Effector CD8-positive, alpha-beta T cell (primary cell): ENCODE measurements at places on chromosomes 3 and 15.

GRCh38 chr3:40317061-40317855, 7.8 kb downstream of the EIF1B start:
- peak; percentile 3 for DNase-seq

DNA sequence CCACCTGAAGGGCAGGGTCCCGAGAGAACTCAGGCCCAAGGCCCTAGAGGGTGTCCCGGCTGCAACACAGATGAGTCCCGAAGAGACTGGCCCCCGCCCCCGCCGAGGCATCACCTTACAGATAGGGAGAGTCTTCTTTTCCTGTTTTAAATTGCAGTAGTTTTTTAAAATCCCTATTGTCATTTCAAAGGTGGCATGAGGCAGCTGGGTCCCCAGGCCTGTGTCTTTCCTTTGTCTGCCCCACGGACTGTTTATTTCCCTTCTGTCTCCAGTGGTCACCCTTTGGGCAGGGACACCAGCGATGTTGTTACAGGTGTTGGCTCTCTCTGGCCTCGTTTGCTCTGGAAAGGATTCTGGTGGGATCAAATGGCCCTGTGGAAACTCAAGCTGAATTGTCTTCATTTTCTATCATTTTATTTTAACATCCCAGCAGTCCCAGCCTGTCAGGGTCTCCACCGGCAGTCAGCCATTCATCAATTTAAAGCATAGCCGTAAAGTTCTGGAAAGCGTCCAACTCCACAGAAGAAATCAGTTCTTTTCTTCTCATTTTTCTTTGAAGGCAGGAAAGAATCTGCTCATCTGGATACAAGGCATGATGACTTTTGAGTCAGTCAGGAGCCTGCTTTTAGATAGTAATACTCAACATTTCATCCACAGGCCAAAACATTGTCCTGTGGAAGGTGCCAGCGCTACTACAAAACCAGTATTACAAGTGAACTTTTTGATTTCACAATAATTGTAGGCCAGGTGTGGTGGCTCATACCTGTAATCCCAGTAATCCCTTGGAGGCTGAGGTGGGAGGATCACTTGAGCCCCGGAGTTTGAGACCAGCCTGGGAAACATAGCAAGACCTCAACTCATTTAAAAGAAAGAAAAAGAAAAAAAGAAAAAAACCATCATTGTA, 96.2 kb downstream of the HES1 start:
- DNase-seq: no peak

DNA sequence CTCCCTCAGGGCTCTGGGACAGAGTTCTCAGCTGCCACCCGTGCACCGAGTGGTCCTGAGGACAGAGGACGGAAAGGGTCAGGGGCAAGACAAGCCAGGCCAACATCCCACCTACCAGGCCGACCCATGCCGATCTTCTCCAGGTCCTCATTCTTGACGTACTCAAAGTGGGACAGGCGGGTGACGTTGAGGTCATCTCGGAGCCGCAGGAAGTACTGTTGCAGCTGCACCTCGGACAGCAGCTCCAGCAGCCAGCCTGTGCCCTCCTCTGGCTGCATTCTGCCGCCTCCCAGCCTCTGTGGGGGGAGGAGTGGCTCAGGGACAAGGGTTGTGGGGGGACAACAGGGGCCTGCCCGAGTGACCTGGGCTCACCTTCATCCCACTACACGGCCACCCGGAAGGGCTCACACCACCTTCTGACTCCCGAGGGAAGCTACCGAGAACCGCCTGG, 20.0 kb downstream of the TNK2 start:
- DNase-seq: no peak

DNA sequence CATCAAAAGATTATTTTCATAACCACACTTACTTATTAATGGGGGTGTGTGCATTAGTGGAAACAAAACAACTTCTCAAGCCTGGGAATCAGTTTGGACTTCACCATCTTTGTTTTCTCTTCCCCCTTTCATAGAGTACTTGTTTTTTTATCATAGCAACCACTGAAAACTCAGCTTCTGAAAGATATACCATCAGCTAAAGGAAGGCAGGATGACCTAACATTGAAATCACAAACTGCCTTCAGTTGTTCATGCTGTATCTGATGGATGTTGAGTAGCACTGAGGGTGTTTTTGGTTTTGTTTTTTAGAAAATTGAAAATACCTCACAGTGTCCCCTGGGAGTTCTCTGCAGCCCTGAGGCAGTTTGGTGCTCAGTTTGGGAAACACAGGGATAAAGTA, 46.5 kb downstream of the NEK10 start:
- DNase-seq: no peak

DNA sequence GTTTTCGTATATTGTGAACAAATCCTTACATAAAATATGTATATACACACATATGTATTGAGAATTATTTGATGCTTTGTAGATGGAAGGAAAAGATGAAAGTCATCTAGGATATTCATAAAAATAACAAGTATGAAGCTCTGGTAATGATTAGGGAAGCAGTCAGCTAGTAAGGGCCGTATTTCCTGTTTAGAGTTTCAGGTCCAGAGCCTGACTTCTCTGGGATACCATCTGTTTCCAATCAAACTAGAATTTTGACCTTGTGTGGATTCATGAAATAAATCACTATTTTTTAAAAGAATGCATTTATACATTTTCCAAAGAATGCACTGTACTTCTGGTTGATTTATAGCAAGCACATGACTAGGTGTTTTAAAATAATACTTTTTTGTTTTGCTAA, 156.1 kb upstream of the CGNL1 start:
- DNase-seq: no peak

GRCh38 chr3:133329626-133330025, 70.2 kb upstream of the BFSP2 start:
- DNase-seq: no peak

DNA sequence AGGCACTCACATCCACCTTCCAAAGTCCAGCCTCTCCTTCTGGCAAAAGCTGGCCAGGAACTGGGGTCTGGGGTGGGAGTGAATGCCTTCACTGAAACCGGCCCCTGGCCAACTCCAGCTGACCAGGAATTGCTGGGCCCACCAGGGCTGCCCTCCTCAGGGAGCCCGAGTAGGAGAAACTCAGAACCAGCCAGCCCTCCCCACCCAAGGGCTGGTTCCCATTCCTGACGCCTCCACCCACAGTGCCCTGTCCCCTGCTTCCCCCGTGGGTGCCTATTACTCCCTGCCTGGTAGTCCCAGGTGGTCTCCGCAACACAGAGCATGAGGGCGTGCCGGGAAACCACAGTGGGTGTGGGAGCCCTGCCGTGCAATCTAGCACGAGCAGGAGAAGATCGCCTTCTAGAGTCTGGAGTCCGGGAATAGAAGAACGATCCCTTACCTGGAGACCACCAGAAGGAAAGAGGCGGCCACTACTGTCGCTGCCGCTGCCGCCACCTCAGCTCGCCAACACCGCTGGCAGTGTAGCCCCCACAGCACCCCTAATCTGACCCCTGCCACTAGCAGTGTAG, 178.8 kb downstream of the POTEB3 start:
- no peak for DNase-seq

DNA sequence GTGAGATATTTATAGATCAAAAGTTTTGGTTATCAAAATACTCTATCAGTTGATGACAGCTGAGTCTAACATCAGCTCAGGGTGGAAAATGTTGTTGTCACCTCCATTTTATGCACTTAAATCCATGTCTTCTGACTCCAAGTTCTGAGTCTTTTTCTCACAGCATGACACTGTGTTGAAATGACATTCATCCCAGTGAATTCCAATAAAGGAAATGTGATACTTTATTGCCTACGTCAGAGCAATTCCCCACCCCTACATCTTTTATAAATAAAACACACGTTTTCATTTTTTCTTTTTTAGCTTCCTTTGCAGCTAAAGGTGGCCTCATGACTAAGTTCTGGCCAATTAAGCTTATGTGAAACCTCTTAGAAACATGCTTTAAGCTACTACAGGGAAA, 10.7 kb downstream of the DRD3 start:
- DNase-seq: no peak

DNA sequence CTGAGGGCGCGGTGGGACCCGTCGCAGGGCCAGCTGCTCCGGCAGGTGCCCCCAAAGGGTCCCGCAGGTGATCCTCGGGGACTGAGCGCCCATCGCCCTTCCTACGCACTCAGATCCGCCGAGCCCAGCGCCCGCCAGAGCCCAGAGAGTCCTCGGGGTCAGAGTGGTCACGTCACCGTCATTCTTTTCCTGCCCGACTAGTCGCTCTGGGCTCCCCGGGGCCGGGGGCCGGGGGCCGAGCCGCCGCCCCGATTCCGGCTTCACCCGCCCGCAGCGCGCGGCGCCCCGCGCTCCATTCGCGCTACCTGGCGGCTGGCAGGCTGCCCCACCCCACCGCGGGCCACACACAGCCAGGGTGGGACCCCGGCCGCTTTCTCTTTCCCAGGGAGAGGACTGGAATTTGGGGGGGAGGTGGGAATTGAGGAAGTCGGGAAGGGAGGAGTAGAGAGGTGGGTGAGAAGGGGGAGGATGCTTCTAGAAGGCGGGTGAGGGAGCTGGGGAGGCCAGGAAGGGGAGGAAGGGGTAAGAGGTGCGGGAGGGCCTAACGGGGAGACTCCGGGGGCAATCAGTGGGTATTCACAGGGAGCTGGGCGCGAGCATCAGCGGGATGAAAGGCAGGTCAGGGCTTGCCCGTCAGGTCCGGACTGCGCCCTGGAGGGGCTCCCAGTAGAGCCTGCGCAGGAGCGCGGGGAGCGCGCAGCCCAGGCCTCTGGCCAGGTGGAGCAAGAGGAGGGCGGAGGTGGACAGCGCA, 36.1 kb upstream of the EPHB3 start:
- DNase-seq: no peak

GRCh38 chr15:56028430-56028829, 35.0 kb upstream of the NEDD4 start:
- no peak for DNase-seq

- DNase-seq: no peak
These were observed 527.7 kb upstream of the TGFBR2 start for GRCh38 chr3:30078736-30079135.

DNA sequence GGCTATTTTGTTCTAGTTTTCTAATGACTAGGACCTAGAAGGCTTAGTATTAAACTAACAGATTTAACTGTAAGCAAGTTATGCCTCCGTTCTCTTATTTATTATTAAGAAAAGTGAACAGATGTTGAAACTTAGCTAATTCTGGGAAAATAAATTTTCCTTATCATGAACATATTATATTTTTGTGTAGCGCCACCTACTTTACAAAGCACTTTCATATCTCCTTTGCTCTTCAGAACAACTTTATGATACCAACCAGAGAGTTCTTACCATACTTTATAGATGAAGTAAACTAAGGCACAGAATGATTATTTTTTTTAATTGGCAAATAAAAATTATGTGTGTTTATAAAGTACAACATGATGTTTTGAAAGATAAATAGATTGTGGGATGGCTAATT, 59.4 kb downstream of the NME9 start:
- no peak for DNase-seq

DNA sequence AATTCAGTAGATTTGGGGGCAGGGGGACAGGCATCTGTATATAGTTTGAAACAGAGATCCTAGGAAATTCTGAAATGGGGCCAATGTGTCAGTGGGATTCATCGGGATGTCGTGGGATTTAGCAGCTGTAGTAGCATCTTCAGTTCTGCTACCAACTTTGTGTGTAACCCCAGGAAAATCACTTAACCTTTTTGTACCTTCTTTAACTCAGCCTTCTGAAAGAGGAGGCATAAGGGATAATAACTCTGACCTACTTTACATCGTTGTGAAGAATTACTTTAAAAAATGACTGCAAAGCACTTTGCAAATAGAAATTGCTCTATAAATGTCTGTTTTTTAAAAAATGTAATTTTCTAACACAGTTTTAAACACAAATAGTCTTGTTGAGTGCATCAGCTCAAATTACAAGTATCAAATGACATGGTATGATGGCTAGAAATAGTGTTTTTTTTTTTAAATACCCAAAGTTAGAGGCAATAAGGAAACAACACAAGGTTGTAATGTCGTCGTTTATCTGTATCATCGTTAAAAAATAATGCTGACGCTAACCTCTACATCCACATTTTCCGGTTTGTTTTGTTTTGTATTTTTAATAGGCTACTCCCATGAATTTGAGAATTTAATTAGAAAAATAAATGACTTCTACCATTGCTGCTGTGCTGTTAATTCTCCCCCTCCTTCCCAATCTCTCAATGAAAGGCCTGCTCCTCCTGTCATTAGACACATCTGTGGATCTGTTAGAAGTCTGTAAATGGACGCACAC, 338.5 kb downstream of the PTPRG start:
- no peak for DNase-seq

DNA sequence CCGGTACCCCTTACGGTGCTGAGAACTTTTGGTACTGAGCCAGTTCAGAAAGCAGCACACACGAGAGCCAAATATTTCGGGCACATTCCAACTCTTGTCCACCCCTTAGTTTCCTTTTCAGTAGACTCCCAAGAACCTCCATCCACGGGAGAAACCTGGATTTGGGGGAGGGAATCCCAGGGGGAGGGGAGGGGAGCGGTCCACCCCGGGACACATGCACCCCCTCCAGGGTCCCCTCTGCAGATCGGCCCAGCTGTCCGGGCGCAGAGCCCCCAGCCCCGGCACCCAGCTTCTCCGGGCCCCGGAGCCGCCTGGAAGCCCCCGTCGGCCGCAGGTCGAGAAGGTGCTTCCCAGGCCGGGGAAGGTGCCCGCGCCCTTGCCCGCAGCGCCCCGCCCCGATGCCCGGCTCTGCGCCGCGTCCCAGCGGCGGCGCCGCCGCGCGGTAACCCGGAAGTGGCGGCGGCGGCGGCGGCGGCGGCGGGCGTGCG, 455 bp upstream of the ABHD17C start:
- no peak for DNase-seq

GRCh38 chr3:104108522-104108921, 1258.2 kb upstream of the ALCAM start:
- DNase-seq: no peak

DNA sequence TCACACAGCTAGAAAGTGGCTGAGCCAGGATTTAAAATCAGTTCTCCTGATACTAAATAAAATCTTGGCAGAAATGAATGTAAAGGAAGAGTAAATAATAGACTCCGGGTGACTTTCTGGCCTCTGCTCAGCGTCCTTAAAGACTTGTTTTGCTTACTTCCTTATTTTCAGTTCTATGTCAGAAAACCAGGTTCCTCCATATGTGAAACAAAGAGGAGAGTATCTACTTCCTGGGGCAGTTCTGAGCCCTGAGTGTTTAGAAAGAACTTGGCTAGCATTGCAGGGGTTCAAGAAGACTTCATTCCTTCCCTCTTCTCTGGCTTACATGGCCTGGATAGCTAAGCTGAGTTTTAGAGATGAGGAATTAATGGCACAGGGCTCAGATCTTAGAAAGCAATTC, 222.8 kb upstream of the TLE3 start:
- no peak for DNase-seq

DNA sequence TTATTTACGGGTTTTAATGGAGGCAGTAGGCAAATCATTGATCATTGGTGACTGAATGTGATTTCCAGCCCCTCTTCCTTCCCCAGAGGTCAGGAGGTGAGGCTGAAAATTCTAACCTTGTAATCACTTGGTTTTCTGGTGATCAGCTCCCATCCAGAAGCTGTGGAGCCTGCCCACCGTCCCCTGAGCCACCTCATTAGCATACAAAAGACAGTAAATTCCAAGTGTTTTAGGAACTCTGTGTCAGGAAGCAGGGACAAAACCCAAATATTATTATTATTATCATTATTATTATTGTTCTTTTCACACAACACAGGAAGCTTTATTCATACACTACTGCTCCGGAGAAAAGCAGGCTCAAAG, 18.2 kb downstream of the FOXB1 start:
- no peak for DNase-seq
